T47D (cell line): ENCODE measurements at places on chromosomes 5 and 9.

- peak; percentile 39 for DNase-seq
Measured at GRCh38 chr5:108747774-108748400, at the start of gene FER. Gene FER, plus strand, starts transcription at chr5:108747897. Its CDS starts 50,286 bp downstream, at chr5:108798183.

- DNase-seq = no peak
Measured at GRCh38 chr5:155870636-155871035, 456.3 kb upstream of the SGCD start.

DNA sequence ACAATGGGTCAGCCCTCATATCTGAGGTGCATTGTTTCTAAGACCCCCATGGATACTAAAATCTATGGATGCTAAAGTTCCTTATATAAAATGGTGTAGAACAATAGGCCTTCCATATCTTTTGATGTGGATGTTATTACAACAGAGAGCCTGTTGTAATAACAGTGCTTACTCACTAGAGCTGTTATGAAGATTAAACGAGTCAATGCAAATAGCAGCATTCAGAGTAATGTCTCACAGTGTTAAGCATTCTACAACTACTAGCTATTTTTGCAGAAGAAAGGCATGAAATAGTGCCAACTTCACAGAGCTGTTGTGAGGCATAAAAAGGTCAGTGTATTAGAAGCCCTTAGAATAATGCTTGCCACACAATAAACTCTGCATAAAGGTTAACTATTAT, 13.0 kb downstream of the CHSY3 start:
- DNase-seq = no peak

GRCh38 chr5:172640139-172640538, 924 bp upstream of the NEURL1B start:
- no peak for DNase-seq

GRCh38 chr5:134153241-134153640, 23.5 kb downstream of the SKP1 start:
- no peak for DNase-seq

- DNase-seq = no peak
Measured at GRCh38 chr5:102654559-102655349, 100.4 kb upstream of the PAM start.

DNA sequence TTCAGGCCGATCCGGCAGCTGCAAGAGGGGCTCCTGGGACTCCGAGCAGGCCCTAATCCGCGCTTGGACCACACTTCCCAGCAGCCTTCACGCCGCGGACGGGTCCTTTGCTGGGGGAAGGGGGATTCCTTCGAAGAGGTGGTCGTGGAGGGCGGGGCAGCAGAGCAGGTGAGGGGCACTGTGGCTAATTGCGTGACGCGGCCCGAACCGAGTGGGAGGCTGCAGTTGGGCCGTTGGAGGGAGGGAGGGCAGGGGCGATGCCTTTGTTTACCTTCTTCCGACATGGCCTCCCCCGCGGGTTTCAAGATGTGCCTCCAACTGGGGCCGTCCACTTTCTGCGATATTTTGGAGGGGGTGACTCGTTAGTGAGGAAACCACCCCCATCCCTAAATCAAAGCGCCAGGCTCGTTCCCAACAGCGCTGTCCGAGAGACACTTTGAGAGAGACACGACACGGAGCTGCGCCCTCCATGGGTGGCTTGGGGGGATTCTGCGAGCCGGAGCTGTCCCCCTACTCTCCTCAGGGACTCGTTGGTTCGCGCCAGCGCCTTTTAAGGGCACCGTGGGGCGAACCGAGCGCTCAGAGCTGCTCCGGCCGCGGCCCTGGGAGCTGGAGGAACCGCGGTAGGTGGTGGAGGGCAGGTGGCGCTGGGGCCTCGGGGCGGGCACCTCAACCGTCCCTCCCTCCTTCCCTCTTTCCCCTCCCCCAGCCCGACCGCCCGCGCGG, at the start of gene FAM53C:
TSS of gene FAM53C (plus strand) at position 582 of the 726 bp plus-strand sequence. CDS start 3,070 bp downstream, outside the sequence.
- DNase-seq = peak; percentile 74

DNA sequence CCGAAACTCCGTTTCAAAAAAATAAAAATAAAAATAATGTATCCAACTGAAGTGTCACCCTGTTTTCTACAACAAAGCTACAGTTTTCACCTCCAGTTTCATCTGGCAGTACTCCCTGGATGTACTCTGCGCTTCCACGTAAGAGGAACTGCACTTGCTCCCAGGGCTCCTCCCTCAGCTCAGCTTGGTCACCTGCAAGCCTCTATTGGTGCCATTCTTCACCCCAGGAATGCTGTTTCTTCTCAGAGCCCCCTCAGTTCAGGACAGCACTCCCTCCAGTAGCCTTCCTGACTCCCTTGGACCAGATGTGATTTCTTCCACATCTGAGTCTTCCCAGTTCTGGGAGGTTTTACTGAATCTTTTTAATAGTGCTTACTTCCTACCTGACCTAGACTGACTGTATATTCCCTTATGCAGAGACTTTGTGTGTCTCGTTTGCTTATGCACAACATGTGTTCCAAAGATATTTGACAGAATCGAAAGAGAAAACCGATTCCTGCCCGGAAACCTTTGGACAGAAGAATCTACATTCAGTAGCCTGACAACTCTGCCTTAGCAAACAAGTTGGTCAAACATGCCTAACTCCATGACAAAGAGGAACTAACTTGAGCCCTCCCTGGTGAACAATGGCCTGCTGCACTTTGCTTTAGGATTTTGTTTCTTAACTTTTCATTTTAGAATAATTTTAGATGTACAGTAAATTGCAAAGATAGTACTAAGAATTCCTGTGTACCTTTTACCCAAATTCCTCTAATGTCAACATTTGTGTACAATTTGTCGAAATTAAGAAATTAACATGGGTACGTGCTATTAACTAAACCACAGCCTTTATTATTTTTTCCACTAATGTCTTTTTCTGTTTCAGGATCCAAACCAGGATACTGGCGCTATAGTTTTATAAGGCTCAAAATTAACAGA, 814 bp downstream of the CCDC125 start:
- peak; percentile 41 for DNase-seq

- DNase-seq = no peak
Measured at GRCh38 chr5:100827481-100827889, 75.6 kb downstream of the ST8SIA4 start.

GRCh38 chr9:24436761-24437160, 108.9 kb downstream of the IZUMO3 start:
- peak; percentile 20 for DNase-seq
